ENCODE measurements at places on chromosomes 4 and X. TPM values are rescaled to one million over a fixed set of nuclear protein-coding genes. Genes with fewer than 3 reads are reported as not detected.
A peak's percentile ranks its signal among the peaks of the same experiment; 100 is the strongest.

- no peak for DNase-seq
Observed at GRCh38 chr4:75779105-75779757, 54.9 kb downstream of the USO1 start.

DNA sequence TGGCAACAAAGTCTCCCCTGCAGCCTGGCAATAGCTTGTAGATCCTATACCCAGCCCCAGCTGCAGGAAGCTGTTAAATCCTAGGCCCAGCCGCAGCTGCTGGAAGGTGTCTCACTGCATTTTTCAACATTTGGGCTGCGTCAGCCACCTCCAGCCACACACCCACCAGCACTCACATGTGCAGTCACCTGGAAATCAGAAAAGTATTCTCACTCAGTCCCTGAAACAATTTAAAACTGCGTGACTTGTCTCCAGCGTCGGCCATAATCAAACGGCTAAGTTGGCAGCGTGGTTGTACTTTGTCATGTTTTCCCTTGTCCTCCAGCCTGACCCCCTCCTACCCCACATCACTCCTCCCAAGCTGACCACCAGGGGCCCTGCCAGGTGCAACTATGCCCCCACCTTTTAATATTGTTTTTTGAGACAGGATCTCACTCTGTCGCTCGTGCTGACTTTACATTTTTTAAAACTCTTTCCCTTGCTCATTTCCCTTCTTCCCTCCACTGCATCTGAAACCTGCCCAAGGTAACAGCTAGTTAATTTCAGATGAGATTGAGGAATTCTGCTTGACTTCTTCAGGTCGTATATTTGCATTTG is 97.2 kb upstream of the FRG1 start:
- DNase-seq = no peak

DNA sequence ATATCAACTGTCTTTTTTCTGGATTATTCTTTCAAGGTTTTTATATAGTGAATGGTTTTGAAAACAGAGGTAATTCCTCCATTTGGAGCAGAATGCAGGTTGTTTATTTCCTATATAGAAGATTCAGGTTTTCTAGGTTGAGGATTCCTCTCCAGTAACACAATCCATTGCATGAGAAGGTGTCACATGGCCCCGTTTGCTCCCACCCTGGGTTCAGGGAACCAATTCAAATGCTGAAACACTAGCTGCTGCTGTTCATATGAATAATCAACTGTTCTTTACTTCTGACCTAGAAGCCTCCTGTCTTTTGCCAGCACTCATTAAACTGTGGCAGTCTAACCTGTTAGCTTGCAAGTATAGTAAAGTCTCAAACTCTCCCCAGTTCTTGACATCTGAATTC is 1316.9 kb upstream of the TENM3 start:
- DNase-seq = no peak

GRCh38 chrX:138748480-138748879 is 37.0 kb upstream of the FGF13 start:
- no peak for DNase-seq

- DNase-seq = no peak
Observed at GRCh38 chr4:83651846-83652245, 115.9 kb downstream of the GPAT3 start.

DNA sequence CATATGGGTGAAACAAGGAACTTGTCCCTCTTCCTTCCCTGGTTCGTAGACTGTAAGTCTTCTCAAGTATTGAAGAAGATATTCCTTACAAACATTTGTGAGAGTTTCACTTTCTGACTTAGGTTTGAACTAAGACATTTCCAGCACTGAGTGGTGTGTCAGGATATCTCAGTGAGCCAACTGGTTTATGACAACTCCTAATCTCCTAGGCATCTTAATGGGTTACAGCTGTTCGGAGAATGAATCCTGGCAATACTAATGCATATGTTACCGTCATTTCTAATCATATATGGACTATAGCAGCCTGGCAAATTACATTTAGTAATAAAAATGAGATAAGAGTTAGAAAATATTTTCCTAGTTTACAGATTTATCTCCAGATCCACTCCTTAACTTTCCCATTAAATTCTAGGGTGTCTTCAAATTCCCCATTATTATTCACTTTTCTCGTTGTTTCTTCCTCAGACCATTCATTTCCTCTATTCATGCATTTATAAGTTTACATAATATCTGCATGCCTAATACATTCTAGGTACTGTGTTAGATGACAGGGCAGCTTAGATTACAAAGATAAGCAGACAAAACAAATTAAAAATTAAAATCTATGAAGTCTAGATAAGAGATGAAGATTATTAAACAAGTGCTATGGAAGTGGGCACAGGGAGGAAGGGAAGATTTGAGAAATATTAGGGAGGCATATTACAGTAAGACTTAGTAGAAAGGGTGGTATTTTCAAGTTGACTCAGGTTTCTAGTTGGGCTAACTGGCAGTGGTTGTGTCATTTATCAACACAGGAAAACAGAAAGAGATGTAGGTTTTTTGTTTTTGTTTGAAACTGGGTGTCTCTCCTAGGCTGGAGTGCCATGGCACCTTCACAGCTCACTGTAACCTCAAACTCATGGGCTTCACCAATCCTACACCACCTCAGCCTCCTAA is 173.9 kb downstream of the WDFY3 start:
- no peak for DNase-seq

DNA sequence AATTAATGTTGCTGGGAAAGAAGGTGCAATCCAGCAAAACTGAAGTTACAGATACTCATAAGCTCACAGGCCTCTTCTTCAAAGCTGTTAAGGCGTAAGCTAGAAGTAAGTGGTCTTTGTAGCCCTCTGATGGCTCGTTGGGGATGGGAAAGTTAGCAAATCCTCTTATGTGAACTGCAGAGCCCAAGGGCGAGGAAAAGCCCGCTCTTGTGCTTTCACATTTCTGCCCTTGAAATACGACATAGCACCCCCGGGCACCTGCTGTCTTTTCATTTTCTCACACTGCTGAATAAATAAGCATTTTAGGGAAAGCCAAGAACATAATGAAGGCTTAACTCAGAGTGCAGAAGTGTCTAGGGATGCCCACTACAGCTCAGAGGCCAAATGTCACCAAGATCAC is 73.1 kb upstream of the SORBS2 start:
- DNase-seq = no peak

DNA sequence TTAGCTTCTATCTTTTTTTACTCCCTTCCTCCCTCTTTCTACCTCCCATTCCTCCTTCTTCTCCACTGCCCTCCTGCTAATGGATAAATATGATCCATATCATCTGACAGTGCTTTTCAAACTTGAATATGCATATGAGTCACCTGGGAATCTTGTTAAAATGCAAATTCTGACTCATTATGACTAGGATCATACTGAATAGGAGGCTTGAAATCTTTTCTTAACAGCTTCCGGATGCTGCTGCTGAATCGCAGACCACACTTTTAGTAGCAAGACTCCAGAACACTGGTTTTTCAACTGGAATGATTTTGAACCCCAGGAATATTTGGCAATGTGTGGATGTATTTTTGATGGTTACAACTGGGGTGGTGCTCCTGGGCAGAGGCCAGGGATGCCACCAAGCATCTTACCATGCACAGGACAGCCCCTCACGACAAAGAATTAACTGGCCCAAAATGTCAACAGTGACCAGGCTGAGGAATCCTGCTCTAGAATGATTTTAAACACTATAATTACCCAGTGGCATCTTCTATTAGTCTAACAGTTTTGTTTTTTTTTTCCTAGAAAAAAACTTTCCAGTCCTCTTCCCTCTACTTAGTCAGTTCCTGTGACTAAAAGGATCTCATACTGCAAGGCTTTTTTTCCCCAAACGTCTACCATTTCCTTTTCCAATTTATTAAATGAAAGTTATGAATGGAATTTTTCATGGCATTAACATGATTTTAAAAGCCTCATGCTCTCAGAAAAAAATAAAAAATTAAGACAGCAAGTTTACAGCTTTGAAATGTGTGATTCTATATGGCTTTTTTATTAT is 10.6 kb upstream of the PYURF start:
- no peak for DNase-seq

GRCh38 chr4:112923516-112923915 is 125.9 kb upstream of the ANK2 start:
- DNase-seq = no peak

DNA sequence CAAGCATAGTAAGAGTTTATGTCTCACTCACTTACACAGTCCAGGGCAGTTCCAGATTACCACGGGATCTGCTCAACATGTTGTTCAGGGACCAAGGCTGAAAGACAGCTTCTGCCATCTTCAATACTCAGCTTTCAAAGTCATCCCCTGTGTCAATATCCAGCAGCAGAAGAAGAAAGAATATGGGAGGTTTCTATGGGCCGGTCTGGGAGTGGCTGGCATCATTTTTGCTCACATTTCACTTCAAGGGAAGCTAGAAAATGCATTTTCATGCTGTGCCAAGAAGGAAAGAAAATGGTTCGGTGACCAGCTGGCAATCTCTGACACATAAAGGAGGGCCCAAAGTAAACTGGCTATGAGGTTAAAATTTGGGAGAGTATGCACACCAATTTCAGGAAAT is 211.5 kb upstream of the KLF3 start:
- no peak for DNase-seq

GRCh38 chr4:6999172-7000086 is 43.7 kb upstream of the TADA2B start:
- peak; percentile 50 for DNase-seq

- DNase-seq = peak; percentile 49
Observed at GRCh38 chrX:24260842-24261550, 52.9 kb downstream of the SUPT20HL2 start.

- DNase-seq = no peak
Observed at GRCh38 chrX:39318506-39319343, 517.5 kb downstream of the MID1IP1 start.

- no peak for DNase-seq
Observed at GRCh38 chr4:83617371-83618035, 81.6 kb downstream of the GPAT3 start.

DNA sequence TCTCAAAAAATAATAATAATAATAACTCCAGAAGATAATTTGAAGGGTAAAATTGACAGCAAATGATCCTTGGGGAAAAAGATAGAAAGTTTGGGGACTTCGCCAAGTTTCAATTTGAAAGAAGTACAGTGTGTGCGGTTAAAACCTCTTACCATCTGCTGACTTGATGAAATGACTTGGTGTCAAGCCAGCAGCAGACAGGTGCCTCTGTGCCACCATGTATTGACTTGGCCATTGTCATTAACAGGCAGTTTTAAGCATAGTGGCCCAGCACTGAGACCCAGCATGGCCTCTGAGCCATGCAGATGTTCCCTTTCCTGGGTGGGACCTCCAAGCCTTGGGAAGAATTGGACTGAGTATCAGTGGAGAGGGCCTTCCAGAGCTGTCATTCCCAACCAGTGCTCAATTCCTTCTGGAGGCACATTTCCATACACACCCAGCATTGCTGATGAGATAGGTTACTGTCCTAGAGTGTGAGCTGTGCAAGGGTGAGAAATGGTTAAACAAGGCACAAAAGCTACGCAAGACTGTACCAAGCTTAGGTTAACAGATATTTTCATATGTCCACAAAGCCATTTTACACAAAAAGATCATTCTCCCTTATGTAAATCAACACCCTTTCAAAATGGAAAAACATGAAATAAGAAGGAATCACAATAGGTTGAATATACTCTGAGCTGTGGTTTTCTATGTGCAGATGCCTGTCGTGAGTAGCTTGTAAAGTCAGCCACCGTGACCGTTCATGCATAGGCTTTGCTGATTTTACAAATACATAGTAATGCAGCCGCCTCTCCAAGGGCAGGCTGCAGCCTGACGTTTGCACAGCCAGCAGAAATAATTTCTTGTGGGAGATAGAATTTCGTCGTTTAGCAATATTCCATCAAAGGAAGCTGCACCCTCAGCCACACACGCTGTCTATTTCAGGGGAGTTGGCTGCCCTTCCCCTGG is 59.4 kb upstream of the FBXW7 start:
- DNase-seq = no peak

DNA sequence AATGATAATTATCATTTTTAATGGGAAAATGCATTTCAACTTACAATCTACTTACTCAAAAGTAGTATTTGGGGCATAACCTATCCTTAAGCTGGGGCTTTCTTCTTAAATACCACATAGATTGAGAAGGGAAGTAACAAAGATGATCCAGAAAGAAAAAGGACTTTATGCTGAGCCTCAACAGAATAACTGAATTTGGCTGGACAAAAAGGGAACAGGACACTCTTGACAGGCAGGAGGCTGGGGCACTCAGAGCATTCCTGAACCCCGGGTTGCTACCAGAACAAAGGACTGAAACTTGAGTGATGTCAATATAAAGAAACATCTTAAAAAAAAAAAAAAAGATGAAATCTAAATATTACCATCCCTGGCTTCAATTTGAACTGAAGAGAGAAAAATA is 23.9 kb downstream of the RELL1 start:
- no peak for DNase-seq

- DNase-seq = no peak
Observed at GRCh38 chr4:157421365-157421764, 200.8 kb downstream of the GRIA2 start.

- DNase-seq = no peak
Observed at GRCh38 chr4:26005764-26006163, 91.7 kb downstream of the SMIM20 start.

GRCh38 chr4:74738464-74739143 is 55.7 kb downstream of the BTC start:
- no peak for DNase-seq

GRCh38 chrX:53000447-53001135 is 42.3 kb upstream of the FAM156A start:
- DNase-seq = no peak

- no peak for DNase-seq
Observed at GRCh38 chr4:107318078-107318477, 282.0 kb upstream of the DKK2 start.

DNA sequence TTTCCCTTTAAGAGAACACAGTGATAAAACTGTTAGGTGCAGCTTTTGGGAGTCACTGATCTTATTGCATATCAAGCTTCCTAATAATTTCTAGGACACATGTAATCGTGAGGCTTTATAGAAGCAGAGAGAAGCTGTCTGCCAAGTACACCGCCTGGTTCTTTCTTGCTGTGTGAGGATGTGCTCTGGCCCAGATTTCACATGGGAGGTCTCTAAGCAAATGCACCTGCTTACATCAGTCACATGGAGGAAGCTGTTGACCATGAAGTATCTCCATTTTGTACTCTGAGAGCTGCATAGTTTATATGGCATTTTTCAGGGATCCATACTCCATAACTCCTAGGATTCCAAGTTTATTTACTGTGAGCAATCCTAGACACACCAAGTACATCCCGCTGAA is 37.1 kb downstream of the RGS12 start:
- DNase-seq = no peak

Gene TCP11X2
- not detected for polyA plus RNA-seq

Gene ZFYVE28
- polyA plus RNA-seq = 20.0 TPM

Gene HTN1
- not detected for polyA plus RNA-seq

Gene P2RY10
- 0.13 TPM for polyA plus RNA-seq

Gene GCNA
- polyA plus RNA-seq = 23.3 TPM

Gene CT45A10
- not detected for polyA plus RNA-seq

Gene DCHS2
- 1.0 TPM for polyA plus RNA-seq

Gene DUSP21
- polyA plus RNA-seq = not detected

Gene P2RY4
- polyA plus RNA-seq = 0.03 TPM

Measured in adrenal gland (tissue), 19 donors.